LHCN-M2 (cell line): ENCODE measurements at places on chromosomes 1 and 21. TPM values are rescaled to one million over a fixed set of nuclear protein-coding genes. Genes with fewer than 3 reads are reported as not detected.

DNA sequence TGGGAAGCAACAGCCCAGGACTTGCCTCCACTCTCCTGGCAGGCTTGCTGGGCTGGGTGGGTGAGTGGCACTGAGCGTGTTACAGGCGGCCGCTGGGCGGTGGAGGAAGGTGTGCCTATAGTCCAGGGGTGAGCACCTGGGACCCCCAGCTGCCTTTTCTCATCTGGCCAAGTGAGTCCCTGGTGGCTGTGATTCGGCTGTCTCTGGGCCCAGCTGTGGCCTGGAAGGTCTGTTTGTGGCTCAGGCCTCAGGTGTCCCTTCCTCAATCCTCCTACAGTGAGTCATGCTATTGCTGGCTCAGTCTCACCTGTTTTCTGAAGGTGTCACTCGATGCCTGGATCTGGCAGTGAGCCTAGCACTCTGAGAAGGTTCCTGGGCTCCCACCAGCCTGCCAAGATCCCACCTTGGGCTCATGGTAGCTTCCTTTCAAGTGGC, 564.2 kb downstream of the PTPRU start:
- DNase-seq = no peak

- DNase-seq = no peak
Measured at GRCh38 chr1:244371242-244372141, 80.2 kb downstream of the ADSS2 start.

RNF186 gene
- not detected in 2 replicates for total RNA-seq

GRCh38 chr1:7298145-7298544, 473.0 kb upstream of the VAMP3 start:
- DNase-seq = no peak

GRCh38 chr1:156669794-156670193, 7.4 kb downstream of the NES start:
- no peak for DNase-seq

DNA sequence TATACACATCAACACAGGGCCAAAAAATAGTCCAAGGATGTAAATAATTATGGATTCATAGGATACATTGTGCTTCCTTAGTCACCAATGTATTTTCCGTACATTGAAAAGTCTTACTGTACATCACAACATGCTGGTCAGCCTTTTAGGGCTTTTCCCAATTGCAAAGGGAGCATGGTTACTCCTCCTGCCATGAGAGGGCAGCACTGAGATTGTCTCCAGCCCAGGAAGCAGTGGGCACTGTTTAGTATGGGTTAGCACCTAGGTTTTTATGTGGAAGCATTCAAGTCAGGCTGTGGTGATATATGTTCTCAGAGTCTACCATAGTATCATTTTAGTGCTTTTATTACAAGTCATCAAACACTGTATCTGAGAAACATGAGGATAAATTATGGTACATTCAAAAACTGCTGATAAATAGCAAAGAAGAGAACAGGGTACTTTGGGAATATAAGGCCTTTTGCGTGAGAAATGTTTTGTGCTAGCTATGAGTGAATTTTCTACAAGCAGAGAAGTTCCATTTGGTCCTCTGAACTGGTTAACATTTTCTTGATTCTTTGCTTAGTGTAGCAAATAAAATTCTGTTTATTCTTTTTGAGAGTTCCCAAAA, 34.0 kb downstream of the ST6GALNAC5 start:
- DNase-seq = peak; percentile 67

GBP7 gene
- total RNA-seq = not detected in 2 replicates

DNA sequence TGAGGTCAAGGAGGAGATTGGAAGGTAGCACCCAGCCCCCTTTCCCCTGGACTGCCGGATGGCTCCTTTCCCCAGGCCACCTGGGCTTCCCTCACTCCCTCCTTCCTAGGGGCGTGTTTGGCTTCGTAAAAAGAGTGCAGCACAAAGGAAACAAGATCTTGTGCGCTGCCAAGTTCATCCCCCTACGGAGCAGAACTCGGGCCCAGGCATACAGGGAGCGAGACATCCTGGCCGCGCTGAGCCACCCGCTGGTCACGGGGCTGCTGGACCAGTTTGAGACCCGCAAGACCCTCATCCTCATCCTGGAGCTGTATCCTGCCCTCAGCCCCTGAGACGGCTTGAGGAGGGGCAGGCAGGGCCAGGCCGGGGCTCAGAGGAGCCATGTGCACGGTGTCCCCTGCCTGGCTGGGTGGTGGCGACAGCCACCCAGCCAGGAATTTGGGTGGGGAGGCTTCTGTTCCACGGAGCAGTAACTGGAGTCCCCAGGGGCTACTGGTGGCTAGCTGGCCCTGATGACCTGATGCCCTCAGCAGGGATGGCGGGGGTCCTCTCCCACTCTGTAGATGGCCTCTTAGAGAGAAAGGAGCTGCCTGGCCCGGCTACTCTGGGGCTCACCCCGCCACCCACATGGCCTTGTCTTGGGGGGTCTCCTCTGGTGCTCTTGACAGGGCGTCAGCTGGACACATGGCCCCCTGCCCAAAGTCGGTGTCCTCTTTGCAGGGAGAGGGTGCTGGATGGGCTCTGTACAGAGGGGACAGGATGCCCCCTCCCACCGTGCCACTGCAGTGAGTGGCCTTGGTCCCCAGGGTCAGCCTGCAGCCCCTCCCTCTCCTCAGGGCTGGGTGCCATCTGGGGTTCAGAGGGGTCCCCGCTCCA, 39.5 kb downstream of the TRIM11 start:
- no peak for DNase-seq

DNA sequence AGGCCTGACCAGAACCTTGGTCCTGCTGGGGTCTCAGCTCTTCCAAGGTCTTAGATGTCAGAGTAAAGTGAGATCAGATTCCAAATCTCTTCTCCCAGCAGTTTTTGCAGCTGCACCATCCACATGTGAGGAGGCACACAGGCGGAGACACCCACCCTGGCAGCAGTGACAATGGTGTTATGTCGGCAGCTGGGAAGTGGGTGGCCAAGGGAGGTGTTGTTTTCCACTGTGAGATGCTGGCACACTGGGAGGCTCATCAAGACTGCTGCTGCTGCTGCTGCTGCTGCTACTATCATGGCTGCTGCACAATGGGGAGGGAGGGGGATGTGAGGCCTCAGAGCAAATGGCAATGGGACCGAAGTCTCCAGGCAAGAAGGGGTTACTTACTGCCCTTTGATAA, 23.6 kb downstream of the CAMK2N1 start:
- DNase-seq = no peak

LCE1E gene
- total RNA-seq = not detected in 2 replicates

TNFSF4 gene
- 23.9 and 26.1 TPM in 2 replicates for total RNA-seq
